ENCODE measurements at places on chromosomes 5 and 9.
A peak's percentile ranks its signal among the peaks of the same experiment; 100 is the strongest.

DNA sequence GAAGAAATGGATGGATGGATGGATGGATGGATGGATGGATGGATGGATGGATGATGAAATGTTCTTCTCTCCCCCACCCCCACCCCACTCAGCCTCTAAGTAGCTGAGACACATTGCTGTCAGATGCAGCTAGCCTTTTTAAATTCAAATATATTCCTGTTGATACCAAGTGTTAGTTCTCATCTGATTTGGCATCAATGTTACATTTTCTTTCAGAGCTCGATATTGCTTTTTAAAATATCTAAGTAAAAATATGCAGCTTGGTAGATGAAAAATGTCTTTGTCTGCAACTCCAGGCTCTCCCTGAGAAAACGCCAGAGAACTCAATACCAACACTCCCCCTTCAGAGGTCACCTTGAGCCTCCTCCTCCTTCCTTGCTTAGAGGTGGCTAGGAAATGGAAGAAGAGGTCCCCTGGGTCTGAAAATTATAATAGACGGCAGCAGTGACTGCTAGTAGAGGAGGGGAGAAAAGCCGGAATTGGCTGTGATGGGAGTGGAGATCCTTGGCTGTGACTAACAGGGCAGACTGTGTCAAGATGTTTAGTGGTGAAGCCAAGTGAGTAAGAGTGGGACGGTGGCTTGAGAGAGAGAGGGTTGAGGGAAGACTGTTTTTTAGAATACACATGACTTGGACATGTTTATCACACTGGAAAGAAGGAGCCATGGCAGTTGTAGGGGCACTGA, 156.0 kb downstream of the ZNF462 start:
- no peak for DNase-seq
- H3K27ac ChIP-seq, result no peak overlapping the region
- H3K4me3 ChIP-seq, result no peak overlapping the region
- peaks cover 17% of the 10 kb centered on the region for H3K4me1 ChIP-seq
- no peaks in the 10 kb centered on the region for H3K27me3 ChIP-seq

DNA sequence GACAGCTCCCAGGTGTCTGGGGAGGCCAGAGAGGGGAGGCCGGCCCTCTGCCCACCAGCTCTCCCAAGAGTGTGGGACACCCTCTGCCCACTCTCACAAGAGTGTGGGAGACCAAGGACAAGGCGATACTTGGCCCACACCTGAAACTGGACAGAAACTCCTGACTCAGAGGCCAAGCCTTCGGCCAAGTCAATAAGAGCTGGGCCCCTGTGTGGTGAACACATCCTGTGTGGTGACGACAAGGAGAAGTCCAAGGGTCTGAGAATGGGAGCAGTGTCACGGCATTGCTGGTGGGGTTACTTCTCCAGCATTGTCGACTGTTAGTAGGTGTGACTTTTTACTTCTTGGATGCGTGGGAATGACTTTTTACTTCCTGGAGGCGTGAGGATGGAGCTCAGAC, 14.6 kb upstream of the F2RL1 start:
- no peak overlapping the region for H3K27ac ChIP-seq
- H3K4me1 ChIP-seq, result peaks cover 19% of the 10 kb centered on the region
- H3K4me3 ChIP-seq, result no peak overlapping the region
- no peaks in the 10 kb centered on the region for H3K27me3 ChIP-seq
- no peak for DNase-seq
- H3K36me3 ChIP-seq, result no peaks in the 10 kb centered on the region

DNA sequence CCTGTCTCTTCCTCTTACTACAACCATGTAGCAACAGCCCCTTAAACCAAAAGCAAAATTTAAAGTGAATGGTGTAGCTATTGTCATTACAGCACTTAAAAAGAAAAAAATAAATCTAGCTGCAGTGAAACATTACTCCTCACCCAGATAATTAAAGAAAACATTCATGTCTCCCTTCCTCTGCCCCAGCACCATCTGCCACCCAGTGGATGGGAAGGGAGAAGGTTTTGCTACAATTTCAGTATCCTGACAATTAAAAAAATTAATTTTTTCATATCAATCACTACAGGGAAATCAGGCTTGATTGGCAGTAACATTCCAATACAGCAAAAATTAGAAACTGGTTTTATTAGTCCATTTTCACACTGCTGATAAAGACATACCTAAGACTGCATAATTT, 147.4 kb upstream of the PUM3 start:
- H3K4me3 ChIP-seq, result no peak overlapping the region
- H3K27me3 ChIP-seq, result no peaks in the 10 kb centered on the region
- no peaks in the 10 kb centered on the region for H3K36me3 ChIP-seq
- no peak overlapping the region for H3K27ac ChIP-seq
- no peaks in the 10 kb centered on the region for H3K4me1 ChIP-seq

- H3K4me3 ChIP-seq, result no peak overlapping the region
- H3K36me3 ChIP-seq, result no peaks in the 10 kb centered on the region
- H3K27ac ChIP-seq, result no peak overlapping the region
- H3K27me3 ChIP-seq, result no peaks in the 10 kb centered on the region
- no peaks in the 10 kb centered on the region for H3K4me1 ChIP-seq
Observed at GRCh38 chr9:12183321-12183720, 509.9 kb upstream of the TYRP1 start.

GRCh38 chr9:88476491-88477271, 58.3 kb upstream of the NXNL2 start:
- H3K27me3 ChIP-seq, result no peaks in the 10 kb centered on the region
- no peak overlapping the region for H3K27ac ChIP-seq
- peaks cover 54% of the 10 kb centered on the region for H3K36me3 ChIP-seq
- no peak overlapping the region for H3K4me3 ChIP-seq
- no peak for DNase-seq

DNA sequence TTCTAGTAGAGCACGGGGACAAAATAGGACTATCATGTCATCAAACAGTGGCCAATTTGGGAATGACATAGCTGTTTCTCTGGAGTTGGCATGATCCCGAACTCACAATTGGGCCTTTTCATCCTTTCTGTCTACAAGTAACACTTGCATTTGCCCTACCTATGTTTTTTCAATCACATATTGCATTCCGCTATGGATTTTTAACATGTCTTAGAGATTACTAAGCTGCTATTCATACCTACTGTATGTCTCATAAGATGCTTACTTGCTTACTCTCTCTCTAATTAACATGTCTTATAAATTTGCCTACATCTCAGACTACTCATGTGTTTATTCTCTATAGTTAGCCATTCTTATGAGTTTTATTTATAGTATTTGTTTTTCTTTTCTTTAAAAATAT, 341.2 kb upstream of the CTNND2 start:
- H3K4me3 ChIP-seq, result no peak overlapping the region
- H3K27me3 ChIP-seq, result no peaks in the 10 kb centered on the region
- no peak overlapping the region for H3K27ac ChIP-seq
- H3K36me3 ChIP-seq, result no peaks in the 10 kb centered on the region
- DNase-seq, result no peak

GRCh38 chr5:33629999-33630398, 189.2 kb downstream of the TARS1 start:
- no peaks in the 10 kb centered on the region for H3K27me3 ChIP-seq
- no peaks in the 10 kb centered on the region for H3K36me3 ChIP-seq
- no peaks in the 10 kb centered on the region for H3K4me1 ChIP-seq
- no peak overlapping the region for H3K4me3 ChIP-seq
- no peak overlapping the region for H3K27ac ChIP-seq
- DNase-seq, result no peak

DNA sequence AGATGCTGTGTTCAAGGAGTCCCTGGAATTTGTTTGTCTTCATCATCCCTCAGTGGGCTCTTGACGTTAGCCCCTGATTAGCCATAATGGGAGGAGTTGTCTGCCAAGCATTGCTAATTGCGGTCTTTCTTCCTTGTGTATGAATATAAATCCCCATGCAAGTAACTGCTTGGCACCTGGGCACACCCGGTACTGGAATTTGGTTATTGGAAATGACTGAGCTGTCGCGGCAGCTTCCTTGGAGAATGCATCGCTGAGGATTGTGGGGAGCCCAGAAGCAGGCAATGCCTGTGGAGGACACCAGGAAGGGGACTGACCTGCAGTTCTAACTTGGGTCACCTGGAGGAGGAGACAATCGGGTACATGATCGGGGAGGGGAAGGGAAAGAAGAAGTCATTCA, 53.3 kb upstream of the CTSL start:
- no peak overlapping the region for H3K27ac ChIP-seq
- DNase-seq, result no peak
- no peaks in the 10 kb centered on the region for H3K27me3 ChIP-seq
- H3K4me1 ChIP-seq, result peaks cover 6% of the 10 kb centered on the region
- no peaks in the 10 kb centered on the region for H3K36me3 ChIP-seq

DNA sequence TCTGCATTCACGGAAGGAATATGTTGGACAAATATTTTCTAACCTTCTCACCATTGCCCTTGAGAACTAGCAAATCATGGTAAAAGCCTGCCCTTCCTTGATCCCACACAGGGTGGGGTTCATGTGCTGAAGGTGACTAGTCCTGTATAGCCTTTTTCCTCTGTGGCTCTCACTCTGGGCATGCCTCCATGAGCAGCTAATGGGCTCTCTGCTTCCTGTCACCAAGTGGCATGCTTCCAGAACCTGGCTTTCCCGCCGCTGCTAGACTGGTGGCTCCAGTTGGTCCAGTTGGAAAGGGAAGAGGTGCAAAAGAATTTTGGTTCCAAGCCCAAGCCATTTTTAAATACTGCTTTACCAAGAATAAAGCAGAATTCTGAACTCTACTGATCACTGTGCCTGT, 35.5 kb downstream of the FBXO10 start:
- no peak overlapping the region for H3K27ac ChIP-seq
- peak; percentile 47 for DNase-seq
- no peaks in the 10 kb centered on the region for H3K36me3 ChIP-seq
- no peaks in the 10 kb centered on the region for H3K27me3 ChIP-seq
- H3K4me1 ChIP-seq, result peaks cover 11% of the 10 kb centered on the region
- H3K4me3 ChIP-seq, result no peak overlapping the region

DNA sequence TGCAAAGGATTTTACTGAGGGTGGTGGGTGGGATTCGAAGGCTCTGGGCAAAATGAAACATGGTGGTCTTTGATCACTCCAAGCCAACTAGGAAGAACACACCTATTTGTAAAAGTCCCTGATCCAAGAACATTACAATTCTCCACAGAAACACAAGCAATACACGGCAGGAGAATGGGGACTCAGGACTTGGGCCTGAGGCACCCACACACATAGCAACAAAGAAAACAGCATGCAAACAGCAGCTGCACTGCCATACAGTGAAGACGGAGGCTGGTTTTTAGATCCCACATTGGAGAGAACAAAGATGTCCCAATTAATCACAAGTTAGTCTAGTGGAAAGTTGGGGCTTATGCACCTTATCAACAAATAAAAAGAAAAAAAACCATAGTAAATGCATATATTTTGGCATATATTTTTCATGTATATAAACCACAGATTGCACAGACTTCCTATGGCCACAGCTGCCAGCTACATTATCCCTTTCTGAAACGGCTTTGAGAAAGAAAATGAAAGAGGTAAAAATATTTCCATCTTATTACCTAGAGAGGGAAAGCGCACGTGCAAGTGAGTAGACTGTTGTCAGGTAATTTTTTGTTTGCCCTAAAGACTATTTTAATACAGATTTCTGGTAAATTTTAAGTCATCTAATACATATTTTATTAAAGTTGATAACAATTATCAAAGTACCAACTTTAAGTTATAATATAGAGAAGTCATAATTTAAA, 410.9 kb downstream of the BNC2 start:
- no peaks in the 10 kb centered on the region for H3K36me3 ChIP-seq
- H3K27me3 ChIP-seq, result no peaks in the 10 kb centered on the region
- no peak overlapping the region for H3K4me3 ChIP-seq
- no peak for DNase-seq
- no peak overlapping the region for H3K27ac ChIP-seq

- no peak overlapping the region for H3K27ac ChIP-seq
- H3K4me3 ChIP-seq, result no peak overlapping the region
- H3K36me3 ChIP-seq, result peaks cover 30% of the 10 kb centered on the region
- peaks cover 64% of the 10 kb centered on the region for H3K4me1 ChIP-seq
- DNase-seq, result no peak
Observed at GRCh38 chr5:137624786-137625349, 111.0 kb downstream of the KLHL3 start.

GRCh38 chr9:121997791-121998190, 95.3 kb downstream of the TTLL11 start:
- no peak for DNase-seq
- peaks cover 33% of the 10 kb centered on the region for H3K4me1 ChIP-seq
- H3K27me3 ChIP-seq, result no peaks in the 10 kb centered on the region

DNA sequence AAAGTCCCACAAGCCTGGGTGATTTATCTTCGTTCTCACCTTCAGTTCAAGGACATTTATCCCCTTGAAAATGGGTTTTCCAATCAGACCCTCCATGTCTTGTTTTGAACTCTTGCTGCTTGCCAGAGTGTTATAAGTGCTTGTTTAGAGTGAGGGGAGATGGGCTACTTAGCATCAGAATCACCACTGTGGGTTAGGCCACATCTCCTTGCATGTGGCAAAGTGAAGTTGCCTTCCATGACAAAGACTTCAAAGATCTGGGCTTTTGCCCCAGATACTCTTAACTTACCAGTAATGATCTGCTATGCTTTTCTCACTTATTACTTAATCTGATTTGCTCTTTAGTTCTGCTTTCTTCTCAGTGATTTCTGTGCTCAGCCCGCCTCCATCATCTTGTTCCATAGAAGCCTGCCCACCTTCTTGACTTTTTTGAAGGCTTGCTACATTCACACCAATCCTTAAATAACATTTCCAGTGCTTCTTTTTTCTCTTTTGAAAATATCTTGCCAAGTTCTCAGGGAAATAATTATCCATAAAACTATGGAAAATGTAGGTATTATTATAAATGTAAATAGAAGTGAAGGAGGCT, 39.0 kb downstream of the GPR21 start:
- DNase-seq, result no peak
- H3K4me1 ChIP-seq, result peaks cover 11% of the 10 kb centered on the region
- no peaks in the 10 kb centered on the region for H3K36me3 ChIP-seq
- H3K4me3 ChIP-seq, result no peak overlapping the region

DNA sequence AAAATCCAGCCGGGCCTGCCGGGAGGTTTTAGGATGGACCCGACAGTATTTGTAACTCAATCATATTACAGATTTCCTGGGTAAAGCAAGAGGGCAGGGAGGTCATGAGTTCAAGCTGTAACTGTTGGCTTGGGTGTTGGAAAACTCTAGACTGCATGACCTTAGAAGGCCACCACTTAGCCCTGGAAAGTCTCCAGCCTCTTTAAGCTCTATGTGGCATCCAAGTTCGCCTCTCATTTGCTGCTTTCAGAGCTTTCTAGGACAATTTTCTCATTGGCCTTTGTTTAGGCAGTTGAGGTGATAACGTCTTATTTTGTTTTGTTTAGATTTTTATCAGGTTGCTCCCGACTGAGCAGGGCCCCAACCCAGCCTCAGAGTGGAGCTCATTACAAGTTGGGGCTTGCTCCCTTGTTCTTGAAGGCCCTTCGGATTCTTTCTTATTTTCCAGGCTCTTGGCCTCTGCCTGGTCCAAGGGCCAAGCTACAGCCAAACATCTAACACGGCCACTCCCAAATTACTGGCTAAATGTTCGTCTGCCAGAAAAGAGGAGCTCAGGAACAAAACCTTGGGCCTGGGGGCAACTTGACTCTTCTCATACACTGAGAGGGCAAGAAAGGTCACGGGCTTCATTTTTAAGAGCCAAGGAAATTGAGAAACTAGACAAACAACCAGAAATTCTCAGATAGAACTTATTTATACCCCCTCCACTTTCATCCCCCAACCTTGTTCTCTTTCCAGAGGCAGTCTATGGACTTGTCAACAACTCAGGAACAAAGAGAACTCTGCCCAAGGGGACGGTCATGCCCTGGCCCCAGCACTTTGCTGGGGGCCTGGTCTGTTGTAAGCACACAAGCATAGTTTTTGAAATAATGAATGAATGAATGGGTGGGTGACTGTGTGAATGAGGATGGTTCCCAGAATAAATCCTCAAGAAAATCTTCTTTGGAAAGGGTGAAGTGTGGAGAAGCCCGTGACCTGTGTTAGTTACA, 526.9 kb downstream of the BNC2 start:
- H3K4me3 ChIP-seq, result no peak overlapping the region
- H3K36me3 ChIP-seq, result no peaks in the 10 kb centered on the region
- peak overlapping the region; percentile 82 for H3K27ac ChIP-seq
- no peak for DNase-seq
- peaks cover 17% of the 10 kb centered on the region for H3K4me1 ChIP-seq

All from heart right ventricle (tissue), 16 donors.